ENCODE measurements at places on chromosomes 6 and 20.

DNA sequence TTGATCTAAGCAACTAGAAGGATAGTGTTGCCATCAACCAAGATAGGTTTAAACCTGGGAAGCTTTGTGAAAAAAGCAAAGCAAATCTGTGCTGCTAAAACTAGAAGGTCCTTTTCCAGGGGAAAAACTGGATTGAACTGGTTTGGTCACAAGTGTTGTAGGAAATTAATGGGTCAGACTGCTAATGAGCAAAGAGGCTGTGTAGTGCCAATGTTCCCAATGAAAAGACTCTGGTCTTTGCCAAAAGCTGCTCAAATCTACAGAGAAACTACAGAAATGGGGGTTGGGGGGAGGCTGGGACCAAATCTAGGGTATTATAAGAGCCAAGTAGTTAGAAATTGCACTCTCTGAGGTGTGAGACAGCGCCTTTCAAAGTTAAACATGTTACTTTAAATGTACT, 85.0 kb downstream of the PLCG1 start:
- no peak for DNase-seq

DNA sequence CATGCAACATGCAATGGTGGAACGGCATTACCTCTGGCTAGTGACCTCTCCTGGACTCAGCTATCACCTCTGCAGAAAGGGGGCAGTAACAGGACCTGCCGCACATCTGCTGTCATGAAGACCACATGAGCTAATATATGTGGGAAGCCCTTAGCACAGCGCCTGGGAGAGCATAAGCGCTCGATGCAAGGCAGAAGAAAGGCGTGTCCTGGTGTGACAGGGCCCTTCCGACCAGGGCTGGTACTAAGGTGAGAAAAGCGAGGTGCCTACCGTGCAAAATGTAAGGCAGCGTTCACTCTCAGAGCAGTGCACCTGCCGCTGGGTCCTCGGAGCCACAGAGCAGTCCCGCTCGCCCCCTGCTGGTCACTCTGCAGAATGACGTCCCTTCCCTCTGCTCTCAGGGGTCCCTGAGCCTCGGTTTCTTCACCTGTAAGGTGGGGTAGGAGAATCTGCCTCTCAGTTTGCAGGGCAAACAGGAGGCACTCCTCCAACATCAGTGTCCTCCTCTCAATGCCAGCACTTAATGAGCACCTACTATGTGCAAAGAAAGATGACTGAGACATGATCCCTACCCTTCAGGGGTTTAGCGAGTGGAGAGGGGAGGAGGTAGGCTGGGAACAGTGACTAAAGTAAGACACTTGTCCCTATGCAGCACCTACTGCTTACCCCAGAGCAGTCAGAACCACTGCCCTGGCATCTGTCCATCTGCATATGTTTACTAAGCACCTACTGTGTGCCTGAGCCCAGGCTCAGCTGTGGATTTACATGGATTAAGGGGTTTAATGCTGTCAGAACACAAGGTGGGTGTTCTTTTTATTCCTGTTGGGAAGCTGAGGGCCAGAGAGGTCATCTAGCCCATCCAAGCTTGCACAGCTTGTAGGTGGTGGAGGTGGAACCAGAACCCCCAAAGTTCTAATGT, 41.1 kb upstream of the PTGIS start:
- no peak for DNase-seq

DNA sequence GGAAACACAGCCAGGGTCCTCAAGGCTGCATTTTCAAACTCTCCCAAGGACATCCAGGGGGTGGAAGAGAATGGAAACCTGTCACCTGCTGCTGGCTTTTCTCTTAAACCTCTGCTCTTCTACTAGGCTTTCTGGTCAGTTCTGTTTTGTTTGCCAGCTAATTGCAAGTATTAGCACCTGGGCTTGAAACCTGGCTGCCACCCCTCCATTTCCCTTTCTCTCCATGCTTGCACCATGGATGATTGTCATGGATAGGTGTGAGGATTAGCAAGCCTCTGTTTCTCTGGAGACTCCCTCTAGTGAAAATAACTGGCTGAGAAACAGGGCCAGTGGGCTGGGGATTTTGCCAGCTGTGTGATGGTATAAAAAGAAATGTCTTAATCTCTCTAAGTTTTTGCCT, 33.0 kb upstream of the GPR6 start:
- DNase-seq, result no peak

GRCh38 chr6:16430391-16431089, 192.2 kb downstream of the GMPR start:
- DNase-seq, result no peak

- no peak for DNase-seq
These were observed 9.4 kb downstream of the CD40 start for GRCh38 chr20:46127396-46128010.

- DNase-seq, result no peak
These were observed 5.6 kb upstream of the POLR1H start for GRCh38 chr6:30055513-30055912.

- no peak for DNase-seq
These were observed 14.7 kb downstream of the FOXF2 start for GRCh38 chr6:1403851-1404712.

DNA sequence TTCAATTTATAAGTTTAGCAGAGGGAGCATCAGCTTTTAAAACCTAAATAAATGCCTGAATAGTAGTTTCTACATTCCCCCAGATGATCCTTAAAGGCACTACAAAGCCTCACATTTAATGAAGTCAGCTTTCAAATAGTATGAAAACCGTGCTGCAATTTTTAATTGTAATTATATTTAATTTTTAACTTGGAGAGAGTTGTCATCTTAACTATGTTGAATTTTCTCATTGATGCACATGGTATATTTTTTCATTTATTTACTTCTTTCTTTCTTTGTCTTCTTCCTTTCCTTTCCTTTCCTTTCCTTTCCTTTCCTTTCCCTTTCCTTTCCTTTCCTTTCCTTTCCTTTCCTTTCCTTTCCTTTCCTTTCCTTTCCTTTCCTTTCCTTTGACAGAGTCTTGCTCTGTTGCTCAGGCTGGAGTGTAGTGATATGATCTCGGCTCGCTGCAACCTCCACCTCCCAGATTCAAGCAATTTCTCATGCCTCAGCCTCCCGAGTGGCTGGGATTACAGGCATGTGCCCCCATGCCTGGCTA, 7.7 kb upstream of the SF3B5 start:
- no peak for DNase-seq

GRCh38 chr20:40630099-40630498, 58.9 kb downstream of the MAFB start:
- no peak for DNase-seq

GRCh38 chr20:63689046-63690002, 7.1 kb upstream of the TNFRSF6B start:
- no peak for DNase-seq

DNA sequence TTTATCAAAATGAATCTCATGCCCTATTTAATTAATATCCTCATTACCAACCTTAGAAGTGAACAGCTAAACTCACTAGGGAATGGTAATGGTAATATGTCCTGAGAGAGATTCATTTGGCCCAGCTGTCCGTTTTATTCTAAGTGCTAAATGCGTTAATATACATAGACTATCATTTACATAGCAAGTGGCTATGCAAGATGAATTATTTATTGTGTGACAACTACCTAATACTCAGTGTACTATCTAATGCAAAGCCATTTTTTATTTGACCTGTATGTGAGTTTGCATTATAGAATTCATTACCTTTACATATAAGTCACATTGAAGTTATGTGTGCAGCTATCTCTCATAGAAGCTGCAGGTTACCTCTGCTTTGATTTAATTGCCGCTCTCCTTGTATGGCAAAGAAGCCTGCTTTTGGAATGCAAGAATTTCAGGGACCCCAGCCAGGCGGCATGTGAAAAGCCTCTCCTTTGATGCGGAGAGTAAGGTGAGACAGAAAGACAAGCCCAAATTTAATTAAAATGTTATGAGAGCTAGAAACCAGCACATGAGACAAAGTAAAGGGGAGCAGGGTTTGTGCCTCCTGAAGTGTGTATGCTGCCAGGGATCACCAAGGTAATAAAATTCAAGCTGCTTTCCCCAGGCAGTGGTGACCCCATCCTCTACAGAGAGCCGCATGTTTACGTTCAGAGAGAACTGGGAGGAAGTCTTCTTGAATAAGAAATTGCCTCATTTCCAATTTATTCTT, 693.0 kb upstream of the MAP3K7 start:
- no peak for DNase-seq

DNA sequence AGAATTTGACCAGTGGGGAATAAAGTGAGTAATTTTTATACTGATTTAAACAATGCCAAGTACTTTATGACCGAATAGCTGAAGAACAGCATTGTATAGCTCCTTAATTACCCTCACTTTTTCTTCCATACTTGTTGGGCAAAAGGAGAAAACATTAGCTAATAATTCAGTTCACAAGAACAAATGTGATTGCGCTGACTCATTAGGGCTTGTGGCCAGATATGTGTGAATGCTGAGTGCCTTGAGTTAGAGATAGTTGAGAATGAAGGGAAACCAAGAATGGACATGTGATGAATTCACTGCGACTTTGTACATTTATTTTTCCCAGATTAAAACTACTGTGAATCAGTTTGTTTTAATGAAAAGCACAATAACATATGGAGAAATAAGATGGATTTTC, 669.4 kb downstream of the TFAP2A start:
- DNase-seq, result no peak

GRCh38 chr6:152697634-152698033, at the start of gene MYCT1:
Gene MYCT1 (plus strand): TSS chr6:152697897. CDS start chr6:152697903, 6 bp downstream.
- no peak for DNase-seq

DNA sequence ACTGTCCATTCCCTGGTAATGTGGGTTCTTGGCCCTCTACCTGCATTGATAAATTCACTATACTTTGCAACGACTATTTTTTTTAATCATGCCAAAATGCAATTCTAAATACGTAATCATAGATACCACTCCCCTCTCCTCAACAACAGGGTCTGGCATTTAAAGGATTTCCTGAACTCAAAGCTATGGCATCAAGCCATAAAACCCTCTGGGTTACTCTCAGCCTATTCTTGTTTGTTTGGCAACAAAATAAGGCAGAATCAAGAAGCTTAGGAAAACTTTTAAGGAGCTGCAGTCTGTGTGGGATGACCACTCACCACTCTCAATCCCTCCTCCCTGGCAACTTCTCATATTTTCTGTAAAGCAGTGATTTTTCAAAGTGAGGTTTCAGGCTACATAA, 669.9 kb upstream of the ID4 start:
- DNase-seq, result no peak

- no peak for DNase-seq
These were observed 19.5 kb downstream of the SDCBP2 start for GRCh38 chr20:1309439-1309847.

- DNase-seq, result no peak
These were observed 429.3 kb upstream of the SULF2 start for GRCh38 chr20:48214601-48215000.

- no peak for DNase-seq
These were observed 2.9 kb upstream of the ZBTB46 start for GRCh38 chr20:63833776-63834490.

GRCh38 chr20:11851646-11852045, 66.0 kb upstream of the BTBD3 start:
- no peak for DNase-seq

GRCh38 chr6:1770968-1771723, 161.4 kb downstream of the FOXC1 start:
- DNase-seq, result no peak

GRCh38 chr6:135439549-135439948, 58.0 kb downstream of the AHI1 start:
- DNase-seq, result no peak

DNA sequence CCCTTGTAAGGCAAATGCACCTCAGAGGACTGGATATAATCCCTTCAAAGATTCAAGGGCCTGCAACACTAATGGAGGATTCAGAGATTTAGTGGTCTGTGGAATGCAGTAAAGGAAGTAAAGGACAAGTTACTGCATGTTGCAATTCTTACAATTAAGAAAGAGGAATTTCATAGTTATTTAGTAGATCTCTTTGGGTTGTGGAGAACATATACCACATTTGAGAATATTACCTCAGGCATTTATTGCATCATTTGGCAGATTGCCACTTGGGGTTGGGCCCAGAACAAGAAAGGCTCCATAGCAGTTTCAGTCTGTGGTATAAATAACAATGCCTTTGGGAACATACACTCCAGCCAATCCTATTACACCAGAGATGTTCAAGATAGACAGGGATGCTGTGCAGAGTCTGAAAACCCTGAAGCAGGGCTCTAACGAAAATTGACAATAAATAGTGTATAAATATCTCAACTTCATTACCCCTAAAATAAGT, 20.9 kb upstream of the EPM2A start:
- peak; percentile 88 for DNase-seq

GRCh38 chr6:109073344-109074132, 21.1 kb downstream of the SESN1 start:
- no peak for DNase-seq

DNA sequence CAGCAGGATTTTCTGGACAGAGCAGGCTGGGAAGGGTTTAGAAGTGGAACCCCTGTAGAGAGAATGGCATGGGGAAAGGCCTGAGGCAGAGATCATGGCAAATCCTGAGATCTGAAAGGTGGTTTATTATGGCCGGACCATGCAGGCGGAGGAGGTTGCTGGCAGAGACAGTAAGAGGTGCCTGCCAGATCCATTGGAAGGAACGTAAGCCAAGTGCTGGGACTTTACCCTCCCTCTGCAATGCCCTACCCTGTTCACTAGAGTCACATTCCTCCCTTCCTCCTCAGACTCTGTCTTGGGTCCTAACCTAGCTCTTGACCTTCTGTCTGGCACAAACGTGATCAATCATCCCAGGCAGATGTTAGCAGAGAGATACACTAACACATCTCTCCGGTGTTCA, 66.4 kb upstream of the SLC22A23 start:
- DNase-seq, result no peak

DNA sequence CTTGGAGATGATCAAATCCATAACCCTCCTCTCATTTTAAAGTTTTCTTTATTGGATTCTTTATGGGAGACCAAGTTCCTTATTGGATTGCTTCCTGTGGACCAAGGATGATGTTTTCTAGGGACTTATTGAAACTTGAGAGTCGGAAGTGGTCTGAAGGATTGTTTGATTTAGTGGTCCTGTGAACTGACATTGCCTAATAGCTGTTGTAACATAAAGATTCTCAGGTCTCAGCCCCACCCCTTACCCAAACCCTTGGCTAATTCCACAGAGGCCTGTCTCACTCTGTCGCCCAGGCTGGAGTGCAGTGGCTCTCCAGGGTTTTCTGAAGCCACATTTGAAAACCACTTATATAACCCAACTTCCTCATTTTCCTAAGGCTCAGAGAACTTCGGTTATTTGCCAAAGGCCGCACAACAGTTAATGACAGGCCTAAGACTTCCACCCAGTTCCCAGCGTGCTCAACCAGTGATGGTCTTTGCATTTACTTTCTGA, 77.0 kb downstream of the ATXN1 start:
- DNase-seq, result no peak

DNA sequence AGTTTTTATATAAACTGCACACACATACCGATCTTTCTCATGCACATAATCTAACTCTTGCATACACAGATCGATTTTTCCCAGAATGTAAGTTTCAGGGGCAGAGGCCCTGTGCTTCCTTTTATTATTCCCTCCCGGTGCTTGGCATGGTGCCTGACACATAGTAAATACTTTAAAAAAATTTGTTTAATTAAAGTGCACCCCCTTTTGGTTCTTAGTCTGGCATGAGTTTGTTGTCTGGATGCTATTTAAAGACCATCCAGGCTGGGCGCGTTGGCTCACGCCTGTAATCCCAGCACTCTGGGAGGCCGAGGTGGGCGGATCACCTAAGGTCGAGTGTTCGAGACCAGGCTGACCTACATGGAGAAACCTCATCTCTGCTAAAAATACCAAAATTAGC, 5.4 kb upstream of the DEK start:
- DNase-seq, result no peak

All from AG04449 (cell line).